Activated gamma-delta T cell (primary cell): ENCODE measurements at places on chromosomes 5 and 9.

DNA sequence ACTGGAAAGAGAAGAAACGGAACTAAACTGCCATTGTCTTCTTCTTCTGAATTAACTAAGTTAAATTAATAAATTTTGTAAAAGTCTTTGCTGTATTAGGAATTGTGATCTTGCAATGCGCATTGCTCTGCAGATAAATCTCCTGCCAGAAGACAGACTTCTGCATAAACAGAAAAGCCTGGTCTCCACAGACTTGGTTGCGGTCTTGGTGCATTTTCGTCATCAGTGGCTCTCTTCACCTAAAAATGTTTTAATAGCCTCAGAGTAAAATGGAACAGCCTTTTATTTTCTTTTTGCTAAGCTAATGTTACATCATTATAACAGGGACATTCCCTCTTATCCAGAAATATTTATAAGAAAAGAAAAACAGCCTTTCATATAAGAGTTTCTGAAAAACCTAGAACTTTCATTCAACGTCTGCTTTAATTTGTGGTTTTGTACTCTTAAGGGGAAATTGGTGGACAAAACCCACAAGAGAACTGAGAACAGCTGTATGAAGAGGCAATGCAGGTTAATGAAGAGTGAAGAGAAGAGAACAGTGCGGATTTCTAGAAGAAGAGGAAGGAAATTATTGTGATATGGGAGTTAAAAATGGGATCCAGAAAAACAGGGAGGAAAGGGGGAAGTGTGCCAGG lies 10.1 kb downstream of the IFNA5 start:
- DNase-seq, result no peak

GRCh38 chr5:138264183-138264582 lies 10.2 kb downstream of the GFRA3 start:
- no peak for DNase-seq

- DNase-seq, result no peak
These were observed 1530.6 kb downstream of the EFNA5 start for GRCh38 chr5:106140101-106140500.

DNA sequence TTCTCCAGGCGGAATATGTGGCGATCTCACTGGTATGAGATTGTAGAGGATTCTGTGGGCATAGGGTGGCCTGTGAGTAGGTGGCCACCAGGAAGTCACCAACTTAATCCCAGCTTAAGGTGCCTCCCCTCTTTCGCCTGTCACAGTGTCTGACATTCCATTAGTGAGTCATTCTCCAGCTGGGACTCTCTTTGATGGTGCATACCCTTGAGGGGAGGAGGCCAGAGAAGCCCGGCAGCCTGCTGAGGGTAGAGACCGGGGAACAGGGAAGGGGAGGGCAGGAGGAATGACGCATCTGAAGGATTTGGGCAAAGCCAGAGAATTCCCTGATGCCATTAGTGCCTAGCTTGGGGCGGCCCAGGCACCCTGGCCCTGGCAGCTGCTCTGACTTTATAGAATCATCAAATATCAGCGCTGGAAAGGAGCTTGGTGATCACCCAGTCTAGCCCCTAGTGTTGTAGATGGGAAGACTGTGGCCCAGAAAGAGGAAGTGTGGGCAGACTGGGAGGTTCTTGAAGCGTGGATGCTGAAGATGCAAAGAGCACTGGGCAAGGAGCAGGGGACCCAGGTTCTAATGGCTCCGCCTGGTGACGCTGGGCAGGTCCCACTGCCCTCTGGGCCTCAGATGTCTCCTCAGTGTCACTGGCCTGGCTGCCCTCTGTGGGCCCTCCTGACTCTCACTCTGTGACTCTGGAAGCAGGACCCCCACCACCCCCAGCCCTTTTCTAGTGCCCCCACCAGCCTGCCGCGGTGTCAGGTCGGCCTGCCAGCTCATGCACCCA lies 41.4 kb downstream of the DAB2IP start:
- DNase-seq, result no peak

- DNase-seq, result no peak
These were observed 43.9 kb upstream of the ORM1 start for GRCh38 chr9:114278881-114279570.

- no peak for DNase-seq
These were observed 23.4 kb downstream of the ZNF462 start for GRCh38 chr9:106886111-106887046.

GRCh38 chr5:159680095-159680494 lies 236.2 kb upstream of the ADRA1B start:
- no peak for DNase-seq

DNA sequence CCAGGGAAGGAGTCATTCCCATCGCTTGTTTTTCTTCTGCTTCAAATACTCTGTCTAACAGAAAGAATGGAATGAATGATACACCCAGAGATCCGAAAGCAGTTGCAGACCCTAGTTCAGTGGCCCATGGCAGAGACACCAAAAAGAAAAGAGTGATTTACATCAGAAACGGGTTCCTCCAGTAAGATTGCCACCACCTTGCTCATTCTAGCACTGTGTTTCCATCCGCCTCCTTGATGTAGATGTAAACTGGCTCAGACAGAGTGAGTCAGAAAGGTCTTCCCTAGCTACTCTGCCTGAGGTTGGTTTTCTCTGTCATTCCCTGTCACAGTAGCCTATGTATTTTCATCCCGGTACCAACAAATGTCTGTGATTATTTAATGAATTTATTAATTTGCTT lies 15.9 kb upstream of the CLINT1 start:
- no peak for DNase-seq

- DNase-seq, result no peak
These were observed 115.5 kb upstream of the DMRT1 start for GRCh38 chr9:726005-726404.

DNA sequence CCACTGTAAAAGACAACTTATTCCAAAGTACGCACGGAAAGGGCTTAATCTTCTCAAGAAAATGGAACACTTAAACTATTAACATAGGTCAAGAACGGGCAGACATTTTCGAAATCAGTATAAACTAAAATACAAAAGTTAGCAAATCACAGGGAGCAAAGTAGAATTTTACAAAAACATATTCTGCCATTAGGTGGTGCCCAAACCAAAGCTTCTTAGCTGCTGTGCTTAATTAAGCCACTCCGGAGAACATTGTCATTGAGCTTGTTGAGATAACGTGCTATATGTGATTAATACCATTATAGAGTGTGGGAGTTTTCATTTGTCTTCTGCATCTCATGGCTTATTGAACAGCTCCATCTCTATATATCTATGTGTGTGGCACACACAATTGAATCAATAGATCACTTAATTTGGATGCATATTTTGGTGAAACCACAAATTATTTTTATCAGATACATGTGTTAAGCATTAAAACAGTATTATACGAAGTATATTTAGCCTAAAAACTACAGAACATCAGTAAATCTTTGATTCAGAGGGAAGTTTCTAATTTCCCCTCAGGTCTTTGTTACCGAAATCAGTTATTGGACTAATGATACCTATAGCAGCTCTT lies 23.4 kb downstream of the UBLCP1 start:
- no peak for DNase-seq

DNA sequence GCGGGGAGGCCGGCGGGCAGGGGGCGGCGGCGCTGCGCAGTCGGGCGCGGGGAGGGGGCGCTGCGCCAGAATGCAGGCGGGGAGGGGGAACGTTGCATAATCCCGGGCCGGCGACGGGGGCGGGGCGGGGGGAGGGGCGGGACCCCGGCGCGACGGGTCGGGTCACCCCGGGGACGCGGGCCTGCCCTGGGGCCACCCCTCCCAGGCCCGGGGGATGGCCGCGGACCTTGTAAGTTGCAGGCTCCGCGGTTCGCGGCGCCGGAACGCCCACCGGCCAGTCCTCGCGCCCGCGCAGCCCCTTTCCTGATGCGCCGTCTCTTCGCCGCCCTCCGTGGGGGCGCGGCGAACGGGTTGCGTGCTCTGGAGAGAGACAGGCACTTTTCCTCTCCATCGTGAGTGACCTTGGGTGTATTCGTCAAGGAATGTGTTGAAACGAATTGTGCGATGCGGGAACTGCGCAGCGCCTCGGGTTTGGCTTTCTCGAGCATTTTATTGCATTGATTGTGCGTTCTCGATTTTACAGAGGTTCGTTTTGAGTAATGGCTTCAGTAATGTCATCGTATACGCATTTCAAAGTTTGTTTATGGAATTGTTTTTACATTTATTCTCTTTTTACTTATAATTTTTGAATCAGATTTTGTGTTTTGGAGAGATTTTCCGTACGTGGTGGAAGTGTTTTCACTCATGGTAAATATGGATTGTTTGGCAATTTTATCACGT lies 802 bp downstream of the SPIN1 start:
- peak; percentile 57 for DNase-seq

DNA sequence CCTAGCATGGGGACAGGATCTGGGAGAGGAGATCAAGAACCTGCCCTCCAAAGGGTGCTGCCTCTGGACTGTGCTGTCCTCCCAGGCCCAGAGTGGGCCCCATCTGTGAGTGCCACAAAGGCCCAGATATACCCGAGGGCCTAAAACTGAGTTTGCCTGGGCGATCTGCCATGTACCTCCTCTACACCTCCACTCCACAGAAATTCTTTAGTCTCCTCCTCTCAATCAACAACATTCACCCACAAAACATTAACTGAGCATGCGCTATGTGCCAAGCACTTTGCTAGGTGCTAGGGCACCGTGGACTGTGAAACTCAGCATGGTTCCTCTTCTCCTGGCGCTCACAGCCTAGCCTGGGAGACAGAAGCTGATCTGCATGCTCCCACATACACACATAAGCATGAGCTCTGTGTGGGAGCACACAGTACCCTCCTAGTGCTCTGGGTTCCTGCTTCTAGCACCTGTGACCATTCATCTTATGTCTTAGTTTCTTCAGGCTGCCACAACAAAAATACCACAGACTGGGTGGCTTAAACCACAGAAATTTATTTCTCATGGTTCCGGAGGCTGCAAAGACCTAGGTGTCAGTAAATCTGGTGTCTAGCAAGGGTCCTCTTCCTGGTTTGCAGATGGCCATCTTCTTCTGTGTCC lies 82.0 kb upstream of the FSTL4 start:
- no peak for DNase-seq
